ENCODE measurements at places on chromosomes 13 and 19. TPM values are rescaled to one million over a fixed set of nuclear protein-coding genes. Genes with fewer than 3 reads are reported as not detected.

Gene CPAMD8
- polyA plus RNA-seq = 19.7 TPM

Gene RFPL4AL1
- not detected for polyA plus RNA-seq

Gene FGF22
- 0.23 TPM for polyA plus RNA-seq

Gene ELSPBP1
- not detected for polyA plus RNA-seq

Gene UQCRFS1
- polyA plus RNA-seq = 143 TPM

Gene KIR3DL2
- not detected for polyA plus RNA-seq

All from right cardiac atrium (tissue), 5 donors.